ENCODE measurements at places on chromosomes 6 and 20.

DNA sequence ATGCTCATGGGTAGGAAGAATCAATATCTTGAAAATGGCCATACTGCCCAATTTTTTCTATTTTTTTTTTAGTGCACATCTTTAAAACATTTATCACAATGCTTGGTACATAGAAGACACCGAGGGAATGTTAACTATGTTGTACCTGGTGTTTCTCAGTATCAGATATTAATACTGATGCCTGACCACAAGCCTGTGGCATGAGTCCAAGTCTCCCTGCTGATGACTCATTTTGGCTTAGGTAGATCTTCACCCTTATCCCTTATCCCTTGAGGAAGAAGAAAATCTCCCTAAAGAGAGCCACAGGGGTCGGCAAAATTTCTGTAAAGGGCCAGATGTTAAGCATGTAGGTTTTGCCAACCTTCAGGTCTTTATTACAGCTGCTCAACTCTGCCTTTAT lies 14.5 kb downstream of the CD109 start:
- no peak for DNase-seq
- no peak overlapping the region for H3K27ac ChIP-seq
- H3K36me3 ChIP-seq, result no peaks in the 10 kb centered on the region
- no peak overlapping the region for H3K4me3 ChIP-seq
- H3K27me3 ChIP-seq, result no peaks in the 10 kb centered on the region

GRCh38 chr6:85576476-85576875 lies 17.2 kb downstream of the SNX14 start:
- no peak overlapping the region for H3K27ac ChIP-seq
- no peaks in the 10 kb centered on the region for H3K27me3 ChIP-seq
- no peaks in the 10 kb centered on the region for H3K4me1 ChIP-seq
- no peak for DNase-seq

DNA sequence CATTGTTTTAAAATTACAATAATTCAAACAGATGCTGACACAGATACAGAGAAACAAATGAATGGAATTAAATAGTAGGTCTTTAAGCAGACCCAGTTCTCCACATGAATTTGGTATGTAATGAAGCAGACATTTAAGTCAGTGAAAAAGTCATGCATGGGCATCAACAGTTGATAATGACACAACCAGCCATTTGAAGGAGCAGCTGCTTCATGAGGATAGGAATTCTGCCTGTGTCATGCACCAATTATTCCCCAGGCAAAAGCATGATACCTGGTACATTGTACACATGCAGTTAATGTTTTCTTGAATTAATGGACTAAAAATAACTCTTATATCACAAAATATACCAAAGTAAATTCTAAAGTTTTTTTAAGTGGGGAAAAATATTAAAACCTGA lies 11.2 kb upstream of the HEY2 start:
- no peak for DNase-seq
- H3K27me3 ChIP-seq, result no peaks in the 10 kb centered on the region
- H3K4me1 ChIP-seq, result no peaks in the 10 kb centered on the region
- H3K36me3 ChIP-seq, result no peaks in the 10 kb centered on the region
- H3K4me3 ChIP-seq, result no peak overlapping the region
- no peak overlapping the region for H3K27ac ChIP-seq

- no peaks in the 10 kb centered on the region for H3K4me1 ChIP-seq
- H3K4me3 ChIP-seq, result no peak overlapping the region
- no peak overlapping the region for H3K27ac ChIP-seq
These were observed 627.2 kb downstream of the BCKDHB start for GRCh38 chr6:80733641-80734040.

GRCh38 chr6:41073968-41074691 lies 1.4 kb downstream of the NFYA start:
- peak; percentile 47 for DNase-seq
- peak overlapping the region; percentile 93 for H3K4me3 ChIP-seq
- no peaks in the 10 kb centered on the region for H3K36me3 ChIP-seq
- H3K27me3 ChIP-seq, result no peaks in the 10 kb centered on the region

GRCh38 chr20:17227219-17227575 lies 357 bp downstream of the PCSK2 start:
- no peak for DNase-seq
- no peaks in the 10 kb centered on the region for H3K4me1 ChIP-seq
- peaks cover 46% of the 10 kb centered on the region for H3K27me3 ChIP-seq
- H3K27ac ChIP-seq, result no peak overlapping the region

- H3K27me3 ChIP-seq, result no peaks in the 10 kb centered on the region
- H3K27ac ChIP-seq, result no peak overlapping the region
- DNase-seq, result no peak
- no peaks in the 10 kb centered on the region for H3K36me3 ChIP-seq
- no peaks in the 10 kb centered on the region for H3K4me1 ChIP-seq
- no peak overlapping the region for H3K4me3 ChIP-seq
These were observed 32.2 kb downstream of the KIF25 start for GRCh38 chr6:168029459-168030217.

- DNase-seq, result no peak
- H3K4me1 ChIP-seq, result no peaks in the 10 kb centered on the region
- H3K36me3 ChIP-seq, result no peaks in the 10 kb centered on the region
- no peaks in the 10 kb centered on the region for H3K27me3 ChIP-seq
- no peak overlapping the region for H3K4me3 ChIP-seq
These were observed 116.5 kb downstream of the SMLR1 start for GRCh38 chr6:130943738-130944137.

All from thymus (tissue), 14 donors.